ENCODE measurements at places on chromosomes 7 and 10.

DNA sequence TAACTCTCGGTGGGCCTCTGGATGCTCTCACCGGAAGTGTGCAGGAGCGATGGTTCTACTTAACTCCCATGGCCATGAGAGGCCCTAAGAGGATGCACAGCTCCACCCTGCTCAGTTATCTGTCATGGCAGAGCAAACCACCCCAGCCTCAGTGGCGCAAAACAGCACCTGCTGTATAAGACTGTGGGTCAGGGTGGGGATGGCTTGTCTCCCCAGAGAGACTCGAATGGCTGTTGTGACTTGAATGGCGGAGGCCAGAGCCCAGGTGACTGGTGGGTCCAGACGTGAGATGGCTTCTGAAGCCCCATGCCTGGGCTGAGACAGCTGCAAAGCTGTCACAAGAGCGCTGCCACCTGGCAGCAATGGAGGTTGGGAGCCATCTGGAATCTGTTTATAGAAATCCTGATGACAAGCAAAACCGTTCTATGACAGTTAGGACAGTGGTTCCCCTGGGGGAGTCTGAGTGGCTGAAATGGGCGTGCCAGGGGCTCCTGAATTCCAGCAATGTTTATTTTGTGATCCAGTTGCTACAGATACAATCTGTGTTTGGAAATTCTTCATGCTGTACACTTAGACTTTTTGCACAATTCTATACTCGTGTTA lies 490.5 kb downstream of the TCERG1L start:
- DNase-seq, result no peak

DNA sequence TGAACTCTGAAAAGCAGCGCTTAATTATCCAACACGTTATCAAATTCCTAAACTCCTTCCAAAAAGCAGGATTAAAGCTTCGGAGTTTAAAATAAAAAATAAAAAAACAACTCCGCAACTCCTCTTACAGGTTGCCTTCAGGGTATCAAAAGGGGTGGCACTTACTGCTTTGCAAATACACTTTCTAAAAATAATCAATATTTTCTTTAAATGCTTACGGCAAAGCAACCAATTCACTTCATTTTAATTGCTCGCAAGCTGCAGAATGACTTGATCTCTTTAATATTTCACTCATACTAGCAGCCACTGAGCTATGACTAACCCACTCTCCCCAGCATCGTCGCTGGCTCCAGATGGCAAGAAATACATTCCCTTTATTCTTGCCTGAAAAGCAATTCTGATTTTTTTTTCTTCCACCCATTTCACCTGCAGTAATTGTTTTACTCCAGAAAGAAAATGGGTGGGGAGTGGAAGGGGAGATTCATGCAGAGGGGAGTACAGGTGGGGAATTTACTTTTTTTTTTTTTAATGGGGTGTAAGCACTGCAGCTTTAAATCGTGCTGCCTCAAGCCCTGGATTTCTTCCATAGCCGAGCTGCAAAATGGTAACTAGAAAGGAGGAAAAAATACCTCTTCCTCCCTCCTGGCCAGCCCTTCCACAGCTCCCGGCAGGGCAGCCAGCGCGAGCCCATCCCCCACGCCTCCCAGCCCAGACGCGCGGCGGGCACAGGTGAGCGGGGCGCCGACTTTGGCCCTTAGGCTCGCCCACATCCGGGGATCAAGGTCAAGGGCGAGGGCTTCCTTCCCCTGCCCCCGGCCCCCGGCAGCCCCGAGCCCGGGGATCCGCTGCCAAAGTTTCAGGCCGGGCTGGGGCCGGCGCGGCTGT lies 54.2 kb upstream of the FHIP2A start:
- DNase-seq, result peak; percentile 20

GRCh38 chr10:12880423-12880822 lies 121.1 kb downstream of the CCDC3 start:
- no peak for DNase-seq

- no peak for DNase-seq
These were observed 254.9 kb downstream of the KIAA1217 start for GRCh38 chr10:24463611-24464426.

- DNase-seq, result no peak
These were observed 335.3 kb downstream of the GFRA1 start for GRCh38 chr10:115937768-115938056.

- DNase-seq, result no peak
These were observed 247.1 kb downstream of the COBL start for GRCh38 chr7:51069411-51070083.

DNA sequence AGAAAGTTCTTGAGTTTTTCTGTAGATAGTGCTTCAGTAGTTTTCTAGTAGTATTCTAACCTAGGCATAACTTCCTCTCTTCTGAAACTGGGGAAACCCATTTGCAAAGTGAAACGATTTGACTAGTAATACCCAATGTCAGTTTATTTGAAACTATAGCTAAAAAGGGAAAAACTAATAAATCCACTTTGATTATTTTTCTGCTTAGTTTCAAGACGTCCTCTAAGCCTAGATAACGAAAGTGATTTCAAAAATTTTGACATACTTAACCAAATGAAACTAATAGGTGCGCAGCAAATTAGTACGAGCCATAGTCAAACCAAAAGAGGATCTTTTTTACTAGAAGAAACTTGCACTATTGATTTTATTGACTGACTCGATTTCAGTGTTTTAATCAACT lies 9.8 kb upstream of the SP8 start:
- DNase-seq, result no peak

DNA sequence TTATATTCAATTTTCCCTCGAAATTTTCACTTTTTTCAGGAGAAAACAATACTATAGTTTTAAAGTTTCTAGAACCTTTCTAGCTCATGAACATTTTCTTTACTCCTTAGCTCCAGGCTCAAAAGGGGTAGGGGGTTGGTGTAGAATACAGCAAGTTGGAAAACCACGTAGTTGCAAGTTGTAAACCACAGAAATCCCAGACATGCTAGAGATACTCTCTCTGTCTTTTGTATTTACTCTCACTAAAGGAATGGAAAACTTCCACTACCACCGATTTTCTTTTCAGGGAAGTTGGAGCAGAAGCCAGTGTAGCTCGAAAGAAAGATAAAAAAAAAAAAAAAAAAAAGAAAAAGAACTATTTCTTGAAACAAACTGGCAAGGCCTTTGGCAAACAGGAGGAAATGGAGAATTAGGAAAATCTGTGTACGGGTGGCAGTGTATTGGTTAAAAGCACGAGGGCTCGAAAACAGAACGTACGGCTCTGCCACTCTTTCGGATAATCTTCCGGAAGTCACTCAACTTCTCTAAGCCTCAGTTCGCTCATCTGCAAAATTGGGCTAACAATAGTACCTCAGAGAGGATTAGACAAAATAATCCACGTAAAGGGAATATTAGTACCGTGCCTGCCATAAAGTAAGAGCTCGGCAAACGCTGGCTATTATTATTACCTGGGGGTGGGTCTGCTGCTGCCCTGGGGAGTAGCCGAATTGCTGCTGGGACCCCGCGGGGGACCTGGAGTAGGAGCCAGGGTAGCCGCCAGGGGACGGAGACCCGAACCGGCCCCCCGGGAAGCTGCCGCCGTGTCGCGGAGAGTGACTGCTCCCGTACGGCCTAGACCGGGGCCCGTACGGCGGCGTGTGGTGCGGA lies 628 bp downstream of the MPLKIP start:
- DNase-seq, result peak; percentile 6

- no peak for DNase-seq
These were observed 88.8 kb upstream of the INSIG1 start for GRCh38 chr7:155208681-155209477.

GRCh38 chr10:23742368-23742767 lies 303.5 kb downstream of the OTUD1 start:
- DNase-seq, result no peak

DNA sequence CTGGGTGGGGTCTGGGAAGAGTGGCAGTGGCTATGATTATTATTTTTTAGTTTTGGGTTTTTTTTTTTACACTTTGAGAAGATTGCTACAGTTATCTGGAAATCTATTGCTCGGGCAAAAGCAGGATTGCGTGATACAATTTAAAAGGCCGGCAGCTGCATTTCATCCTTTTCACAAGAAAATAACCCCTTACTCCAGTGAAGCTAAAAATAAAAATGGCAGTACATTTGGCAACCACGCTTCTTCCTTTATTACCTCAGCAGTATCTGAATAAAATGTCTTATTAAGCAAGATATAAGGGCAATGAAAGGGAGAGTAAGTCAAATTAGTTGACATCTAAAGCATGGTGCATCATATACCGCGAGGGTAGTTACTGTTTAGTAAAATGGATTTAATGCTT lies 496.8 kb downstream of the LRMDA start:
- DNase-seq, result no peak

GRCh38 chr7:66323114-66323796 lies 118.1 kb downstream of the TPST1 start:
- DNase-seq, result no peak

DNA sequence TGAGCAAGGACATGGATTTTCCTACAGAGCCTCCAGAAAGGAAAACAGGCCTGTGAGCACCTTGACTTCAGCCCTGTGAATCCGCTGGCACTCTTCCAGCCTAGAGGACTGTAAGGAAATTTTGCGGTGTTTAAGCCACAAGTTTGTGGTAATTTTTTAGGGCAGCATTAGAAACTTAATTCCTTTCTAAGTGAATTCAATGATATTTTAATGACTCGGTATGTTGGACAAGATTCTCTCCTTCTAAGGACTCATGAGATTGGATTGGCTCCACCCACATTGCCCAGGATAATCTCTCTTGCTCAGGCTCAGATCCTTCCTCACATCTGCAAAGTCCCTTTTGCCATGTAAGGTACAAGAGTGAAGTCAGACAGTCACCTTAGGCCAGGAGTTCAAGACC lies 4.5 kb downstream of the LYZL2 start:
- no peak for DNase-seq

DNA sequence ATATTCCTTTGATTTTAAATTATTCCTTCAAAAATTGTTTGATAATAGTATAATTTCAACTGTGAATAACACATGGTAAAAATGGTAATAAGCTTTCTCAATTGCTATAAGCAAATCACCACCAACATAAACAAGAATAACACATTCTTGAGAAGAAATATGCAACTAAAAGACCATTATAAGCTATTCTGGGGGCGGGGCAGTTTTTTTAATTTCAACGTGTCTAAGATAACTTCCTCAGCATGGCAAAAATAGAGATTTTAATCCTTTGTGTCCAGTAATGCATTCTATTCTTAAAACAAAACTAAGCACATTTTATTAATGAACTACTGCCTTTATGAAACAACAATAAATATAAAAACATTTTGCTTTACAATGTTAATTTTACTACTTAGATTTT lies 1.5 kb downstream of the DNAJC12 start:
- no peak for DNase-seq

- no peak for DNase-seq
These were observed 70.5 kb downstream of the SFMBT2 start for GRCh38 chr10:7340179-7340874.

DNA sequence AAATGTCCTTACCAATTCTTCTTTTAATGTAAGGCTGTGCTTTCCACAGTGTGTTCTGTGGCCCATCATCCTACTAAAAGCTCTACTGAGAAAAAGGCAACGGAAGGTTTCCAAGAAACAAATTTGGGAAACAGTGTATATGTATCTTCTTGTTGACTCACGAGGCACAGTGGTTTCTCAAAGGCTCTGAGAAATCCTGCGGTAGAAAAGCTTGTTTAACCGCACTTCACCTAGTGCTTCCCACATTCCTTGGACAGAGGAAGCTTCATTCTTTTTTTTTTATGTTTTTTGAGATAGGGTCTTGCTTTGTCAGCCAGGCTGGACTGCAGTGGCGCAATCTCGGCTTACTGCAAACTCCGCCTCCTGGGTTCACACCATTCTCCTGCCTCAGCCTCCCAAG lies 84.5 kb downstream of the TACC2 start:
- no peak for DNase-seq

- DNase-seq, result no peak
These were observed 55.0 kb upstream of the GHITM start for GRCh38 chr10:84084342-84084741.

DNA sequence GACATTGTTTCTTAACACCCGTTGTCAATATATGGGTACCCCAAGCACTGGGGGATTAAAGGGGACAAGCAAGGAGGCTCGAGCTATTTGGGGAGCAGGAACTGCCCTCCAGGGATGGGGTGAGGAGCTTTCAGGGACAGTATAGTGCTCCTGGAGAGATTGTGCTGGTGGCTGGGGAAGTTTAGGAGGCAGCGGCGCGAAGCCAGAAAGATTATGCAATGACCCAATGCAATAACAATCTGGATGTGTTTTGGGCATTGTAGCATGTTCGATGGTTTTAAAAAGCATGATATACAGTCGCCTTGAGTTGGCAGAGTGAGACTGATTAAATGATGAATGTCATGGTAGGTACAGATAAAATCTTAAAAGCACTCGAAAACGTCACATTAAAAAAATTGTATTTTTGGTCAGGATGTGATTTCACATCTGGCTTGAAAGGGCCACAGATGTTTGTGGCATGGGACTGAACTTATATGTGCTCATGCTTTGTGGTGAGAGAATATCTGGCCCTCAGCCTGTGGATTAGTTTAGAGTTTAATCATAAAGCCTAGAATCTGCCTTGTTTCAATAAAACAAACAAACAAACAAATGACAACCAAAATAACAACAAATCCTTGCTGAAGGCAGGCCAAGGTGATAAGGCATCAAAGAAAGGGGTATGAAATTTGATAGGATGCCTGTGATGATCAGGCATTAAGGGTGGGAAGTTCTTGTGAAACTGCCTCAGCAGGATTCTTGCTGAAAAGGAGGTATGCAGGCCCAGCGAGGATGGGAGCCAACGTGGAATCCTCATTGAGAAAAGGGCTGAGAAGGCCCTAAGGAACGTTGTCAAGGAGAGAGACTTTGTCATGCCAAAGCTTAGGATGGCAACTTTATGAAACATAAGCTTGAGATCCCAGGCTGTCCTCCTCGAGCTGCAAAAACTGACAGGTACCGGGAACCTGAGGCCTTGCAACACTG lies 417.1 kb upstream of the KLF6 start:
- no peak for DNase-seq

DNA sequence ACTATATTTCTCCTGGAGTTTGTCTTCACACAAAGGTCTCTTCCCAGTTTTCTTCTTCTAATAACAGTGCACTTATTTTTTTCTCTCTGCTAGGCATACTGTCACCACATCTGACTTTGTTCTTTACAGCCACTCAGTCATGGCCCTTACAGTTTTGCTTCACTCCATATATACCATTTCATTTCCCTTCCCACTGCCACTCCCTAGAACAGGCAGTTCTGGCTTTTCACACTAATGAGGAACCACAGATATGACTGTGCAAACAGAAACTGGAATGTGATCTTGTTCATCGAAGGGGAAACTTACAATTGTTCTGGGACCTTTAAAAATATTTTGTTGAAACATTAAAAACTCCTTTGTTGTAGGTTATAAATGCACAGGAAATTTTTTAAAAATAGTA lies 67.3 kb downstream of the EPDR1 start:
- no peak for DNase-seq

DNA sequence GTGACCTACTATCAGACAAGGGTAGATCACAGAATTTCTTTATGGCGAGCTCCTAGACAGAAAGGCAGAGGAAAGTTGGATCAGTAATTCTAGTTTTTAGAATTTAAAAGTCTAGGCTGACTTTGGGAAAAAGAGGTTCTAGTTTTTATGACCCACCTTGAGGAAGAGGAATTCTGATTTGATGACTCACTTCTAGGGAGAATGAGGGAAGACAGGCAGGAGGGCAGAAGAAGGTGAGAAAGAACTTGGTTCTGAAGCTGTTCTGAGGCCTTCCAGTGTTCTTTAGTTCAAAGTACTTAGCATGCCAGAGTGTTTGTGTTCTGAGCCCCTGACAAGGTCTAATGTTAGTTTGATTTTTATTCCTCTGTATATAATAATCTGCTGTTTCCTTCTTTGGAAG lies 97.2 kb downstream of the PODXL start:
- DNase-seq, result no peak

GRCh38 chr10:133006202-133006601 lies 63.8 kb upstream of the CFAP46 start:
- no peak for DNase-seq
